NCI-H1092 treated with DMSO at 0.1 percent for 48 hours (cell line): ENCODE measurements at places on chromosomes 7 and 10.

- no peak for DNase-seq
These were observed 66.5 kb upstream of the RSBN1L start for GRCh38 chr7:77629797-77630196.

GRCh38 chr7:38105874-38106483 lies 72.1 kb upstream of the STARD3NL start:
- peak; percentile 64 for DNase-seq

GRCh38 chr7:151274396-151274795 lies 25.9 kb upstream of the SMARCD3 start:
- DNase-seq, result no peak

GRCh38 chr10:44334621-44335184 lies 50.2 kb downstream of the CXCL12 start:
- no peak for DNase-seq

GRCh38 chr10:112356686-112357085 lies 17.2 kb upstream of the ACSL5 start:
- DNase-seq, result no peak

DNA sequence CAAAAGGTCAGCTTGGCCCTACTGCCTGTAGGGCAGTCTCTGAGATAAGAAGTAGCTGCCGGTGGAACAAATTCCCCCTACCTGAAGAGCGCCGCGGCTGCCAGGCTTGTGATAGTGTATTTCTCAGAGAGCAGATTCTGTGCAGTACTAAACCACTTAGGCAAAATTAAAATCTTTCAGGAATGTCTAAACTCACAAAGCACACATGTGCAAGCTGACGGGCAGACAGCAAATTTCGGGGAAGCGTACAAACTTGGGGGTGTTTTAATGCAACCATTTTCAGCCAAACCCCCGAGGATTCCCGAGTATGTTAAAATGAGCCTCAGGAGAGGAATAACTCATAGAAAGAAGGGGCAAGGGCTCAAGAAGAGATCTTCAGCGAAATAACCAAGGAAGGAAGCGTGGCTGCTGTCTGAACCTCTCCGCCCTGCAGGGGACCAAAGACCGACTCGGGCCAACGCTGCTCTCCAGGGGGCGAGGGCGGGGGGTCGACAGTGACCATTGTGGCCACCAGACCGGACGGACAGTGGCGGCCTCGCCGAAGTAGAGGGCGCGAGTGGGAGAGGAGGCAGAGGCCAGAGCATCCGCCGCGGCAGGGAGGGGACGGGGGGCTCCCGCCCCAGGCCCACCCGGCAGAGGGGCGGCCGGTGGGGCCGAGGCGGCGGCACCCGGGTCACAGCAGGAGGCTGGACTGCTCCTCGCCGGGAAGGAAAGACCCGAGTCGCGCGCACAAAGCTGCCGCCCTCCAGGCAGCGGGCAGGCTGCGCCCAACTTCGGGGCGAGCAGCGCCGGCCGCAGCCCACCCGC lies 819 bp downstream of the HYCC1 start:
- DNase-seq, result peak; percentile 59

DNA sequence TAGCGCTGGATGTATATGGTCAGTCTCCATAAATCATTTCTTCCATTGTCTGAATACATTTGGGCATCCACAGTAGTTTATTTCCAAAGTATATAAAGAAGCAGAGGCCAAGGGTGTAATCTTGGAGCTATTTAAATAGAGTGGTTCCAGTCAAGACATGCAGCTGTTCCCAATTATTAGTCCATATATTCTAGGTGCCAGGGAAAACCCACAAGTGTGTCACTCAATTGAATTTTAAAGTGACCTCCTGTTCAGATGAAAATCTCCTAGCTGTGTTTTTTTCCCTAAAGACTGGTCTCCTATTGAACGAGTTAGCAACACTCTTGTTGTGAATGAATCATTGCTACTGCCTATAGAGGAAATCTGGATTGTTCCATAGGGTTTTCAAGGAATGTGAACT lies 260.2 kb upstream of the BMPER start:
- no peak for DNase-seq

GRCh38 chr10:72001033-72001395 lies 36.8 kb downstream of the CHST3 start:
- no peak for DNase-seq

- DNase-seq, result no peak
These were observed 365.6 kb downstream of the WDR11 start for GRCh38 chr10:121216721-121217181.

GRCh38 chr10:33993917-33994316 lies 659.5 kb upstream of the NRP1 start:
- no peak for DNase-seq

DNA sequence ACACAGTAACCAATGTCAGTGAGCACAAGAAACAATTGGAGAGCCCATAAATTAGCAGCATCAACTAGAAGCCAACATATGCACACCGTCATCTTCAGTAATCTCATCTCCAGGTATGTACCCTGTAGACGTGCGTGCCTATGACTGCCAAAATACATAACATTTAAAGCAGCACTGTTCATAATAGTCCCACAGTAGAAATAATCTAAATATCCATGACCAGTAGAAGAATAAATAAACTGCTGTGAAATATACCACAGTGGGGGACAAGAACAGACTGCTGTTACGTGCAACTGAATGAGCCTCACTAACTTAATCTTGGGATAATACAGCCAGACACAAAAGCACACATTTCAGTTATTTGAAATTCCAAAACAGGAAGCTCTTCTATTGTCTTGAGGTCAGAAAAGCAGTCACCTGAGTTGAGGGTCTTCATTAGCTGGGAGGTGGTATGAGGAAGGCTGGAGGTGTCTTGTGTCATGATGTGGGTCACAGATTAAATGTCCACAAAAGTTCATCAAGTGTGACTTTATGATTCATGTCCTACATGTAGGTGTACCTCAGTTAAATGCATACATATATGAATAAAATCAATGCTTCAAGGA lies 454.2 kb upstream of the AKR1E2 start:
- DNase-seq, result no peak

DNA sequence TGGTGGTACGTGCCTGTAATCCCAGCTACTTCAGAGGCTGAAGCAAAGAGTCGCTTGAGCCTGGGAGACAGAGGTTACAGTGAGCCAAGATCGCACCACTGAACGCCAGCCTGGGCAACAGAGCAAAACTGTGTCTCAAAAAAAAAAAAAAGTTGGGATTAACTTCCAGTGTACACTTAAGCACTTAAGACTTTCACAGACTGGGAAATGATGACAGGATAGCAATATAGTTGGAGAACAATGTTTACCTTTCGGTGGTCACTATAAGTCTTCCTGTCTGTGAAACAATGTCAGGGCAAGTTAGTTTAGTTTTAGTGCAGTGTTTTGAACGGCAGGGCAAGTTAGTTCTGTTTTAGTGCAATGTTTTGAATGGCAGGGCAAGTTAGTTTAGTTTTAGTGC lies 130.2 kb downstream of the TPST1 start:
- DNase-seq, result no peak

DNA sequence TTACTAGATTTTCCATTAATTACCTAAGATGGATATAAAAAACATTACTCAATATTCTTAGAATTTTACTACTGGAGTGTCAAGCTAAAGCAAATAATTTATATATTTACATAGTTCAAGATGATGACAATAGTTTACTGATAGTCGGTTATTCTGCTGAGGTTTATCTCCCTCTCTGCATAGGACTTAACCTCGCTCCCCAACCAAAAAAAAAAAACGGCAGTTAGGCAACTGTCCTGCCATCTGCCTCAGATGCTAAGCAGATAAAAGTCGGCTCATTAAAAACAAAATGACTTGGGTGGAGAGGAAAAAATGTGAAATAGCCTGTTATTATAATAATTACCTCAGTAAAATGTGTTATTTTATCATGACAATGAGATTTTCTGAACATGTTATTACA lies 14.0 kb upstream of the ITGB8 start:
- DNase-seq, result no peak

DNA sequence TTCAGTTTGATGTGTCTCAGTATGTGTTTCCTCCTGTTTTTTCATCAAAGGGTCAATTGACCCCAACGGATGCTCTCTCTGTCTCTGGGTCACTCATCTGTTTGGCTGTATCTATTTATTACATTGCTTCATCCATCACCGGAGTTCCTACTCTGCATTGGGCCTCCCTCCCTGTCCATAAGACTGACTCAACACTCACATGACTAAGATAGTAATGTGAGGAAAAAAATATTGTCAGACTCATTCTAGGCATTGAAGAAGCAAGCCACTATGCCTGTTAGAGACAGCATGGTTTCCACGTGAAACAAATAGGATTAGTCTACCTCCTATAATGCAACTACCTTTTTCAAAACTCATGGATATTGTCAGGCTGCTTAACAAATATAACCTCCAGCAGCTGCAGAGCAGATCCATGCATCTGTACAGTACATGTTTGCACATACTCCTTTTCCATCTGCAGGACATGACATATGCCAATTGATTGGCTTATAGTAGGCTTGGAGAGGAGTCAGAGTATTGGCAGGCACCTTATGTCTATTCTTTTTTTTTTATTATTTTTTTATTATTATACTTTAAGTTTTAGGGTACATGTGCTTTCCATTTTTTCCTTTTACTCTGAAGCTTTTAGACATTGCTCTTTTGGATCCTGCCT lies 275.2 kb downstream of the LRRTM3 start:
- no peak for DNase-seq

DNA sequence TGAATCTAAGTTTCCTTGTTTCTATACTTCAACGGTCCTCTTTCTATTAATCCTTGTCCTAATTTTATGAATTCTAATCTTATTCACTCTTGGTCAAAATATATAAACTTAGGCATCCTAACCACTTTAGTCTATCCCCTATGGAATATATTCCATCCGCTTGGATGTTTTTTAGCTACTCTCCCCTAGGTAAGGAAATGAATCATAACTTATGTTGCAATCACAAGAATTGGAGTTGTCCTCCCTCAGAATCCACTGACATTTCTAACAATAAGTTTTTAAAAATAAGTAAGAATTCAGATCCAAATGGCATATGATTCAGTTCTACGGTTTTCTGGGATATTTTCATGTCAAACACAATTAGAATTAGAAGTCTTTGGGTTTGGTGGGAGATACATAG lies 1081.6 kb downstream of the SORCS1 start:
- no peak for DNase-seq

GRCh38 chr7:7104971-7105370 lies 77.4 kb upstream of the C1GALT1 start:
- no peak for DNase-seq

DNA sequence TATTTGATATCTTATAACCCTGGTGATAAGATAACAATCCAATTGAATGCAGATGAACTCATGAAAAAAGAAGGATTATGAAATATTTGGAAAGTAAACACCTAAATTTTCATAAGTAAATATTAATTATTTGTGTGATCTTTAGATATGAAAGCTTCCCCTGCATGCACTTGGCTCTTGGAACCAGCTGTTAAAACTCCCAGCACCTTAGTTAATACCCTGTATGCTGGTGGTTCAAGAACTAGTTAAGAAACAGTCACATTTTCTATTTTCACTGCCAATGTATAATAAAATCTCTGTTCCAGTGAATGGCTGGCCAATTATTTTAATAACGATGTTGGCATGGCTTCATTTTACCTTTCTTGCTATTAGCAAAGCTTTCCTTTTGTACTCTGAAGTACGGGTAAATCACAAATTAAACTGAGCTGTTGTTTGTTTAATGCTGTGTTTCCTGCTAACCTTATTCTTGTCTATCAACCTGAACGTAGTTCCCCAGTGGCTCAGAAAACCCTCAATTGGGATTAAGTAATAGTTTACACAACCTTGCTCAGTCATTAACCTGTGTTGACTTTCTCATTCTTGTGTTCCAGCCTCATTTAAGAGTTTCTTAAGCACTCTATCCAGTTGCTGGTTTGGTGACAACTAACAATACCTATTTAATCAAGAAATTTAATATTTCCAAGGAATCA lies 38.9 kb downstream of the MET start:
- DNase-seq, result peak; percentile 93

DNA sequence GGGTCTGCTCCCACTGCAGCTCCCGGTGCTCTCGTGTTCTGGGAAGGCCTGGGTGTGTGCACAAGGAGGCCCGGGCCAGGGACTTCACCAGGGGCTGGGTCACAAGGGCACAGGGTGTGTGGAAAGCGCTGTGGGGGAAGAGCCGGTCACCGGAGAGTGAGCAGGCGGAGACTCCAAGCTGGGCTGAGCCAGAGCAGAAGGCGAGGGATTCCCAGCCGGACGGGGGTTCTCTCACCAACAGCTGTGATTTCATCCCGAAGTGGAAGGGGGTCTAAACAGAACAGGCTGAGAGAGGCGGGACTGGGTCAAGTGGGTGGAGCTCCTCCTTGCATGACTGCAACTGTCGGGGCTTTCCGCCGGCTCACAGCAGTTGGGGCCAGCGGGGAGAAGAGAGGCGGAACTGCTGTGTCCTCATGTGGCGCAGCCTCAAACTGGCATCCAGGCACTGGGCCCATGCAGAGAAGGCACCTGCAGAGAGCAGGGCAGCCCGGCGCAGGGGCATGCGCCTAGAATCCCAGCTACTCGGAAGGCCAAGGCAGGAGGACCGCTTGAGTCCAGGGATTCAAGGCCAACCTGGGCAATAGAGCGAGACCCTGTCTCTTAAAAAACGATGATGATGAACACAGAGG lies 7.6 kb upstream of the ORAI2 start:
- no peak for DNase-seq

DNA sequence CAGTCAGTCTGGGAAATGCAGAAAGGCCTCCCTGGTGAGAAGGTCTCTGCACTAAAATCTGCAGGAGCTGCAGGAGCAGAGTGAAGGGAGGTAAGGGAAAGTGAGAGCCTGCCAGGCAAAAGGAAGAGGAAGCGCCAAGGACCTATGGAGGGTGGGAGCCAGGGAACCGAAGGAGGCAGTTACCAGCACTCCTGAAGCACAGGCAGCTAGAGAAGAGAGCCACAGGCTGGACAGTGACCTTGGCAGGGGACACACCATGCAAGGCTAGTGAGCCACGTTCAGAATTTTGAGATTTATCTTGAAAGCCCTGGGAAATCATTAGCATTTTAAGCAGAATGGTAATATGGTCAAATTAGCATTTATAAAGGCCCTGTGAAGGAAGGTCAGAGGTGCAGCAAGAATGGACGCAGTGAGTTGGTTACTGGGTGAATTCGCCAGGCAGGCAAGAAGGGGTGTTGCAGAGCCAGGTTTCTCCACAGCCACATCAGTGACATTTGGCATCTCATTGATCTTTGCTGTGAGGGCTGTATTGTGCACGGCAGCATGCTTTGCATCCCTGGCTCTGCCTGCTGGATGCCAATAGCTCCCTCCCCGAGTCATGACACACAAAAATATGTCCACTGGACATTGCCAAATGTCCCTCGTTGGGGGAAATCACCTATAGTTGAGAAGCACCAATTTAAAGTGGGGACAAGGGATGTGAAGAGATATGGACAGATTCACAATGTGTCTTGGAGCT lies 54.7 kb upstream of the LANCL2 start:
- no peak for DNase-seq

DNA sequence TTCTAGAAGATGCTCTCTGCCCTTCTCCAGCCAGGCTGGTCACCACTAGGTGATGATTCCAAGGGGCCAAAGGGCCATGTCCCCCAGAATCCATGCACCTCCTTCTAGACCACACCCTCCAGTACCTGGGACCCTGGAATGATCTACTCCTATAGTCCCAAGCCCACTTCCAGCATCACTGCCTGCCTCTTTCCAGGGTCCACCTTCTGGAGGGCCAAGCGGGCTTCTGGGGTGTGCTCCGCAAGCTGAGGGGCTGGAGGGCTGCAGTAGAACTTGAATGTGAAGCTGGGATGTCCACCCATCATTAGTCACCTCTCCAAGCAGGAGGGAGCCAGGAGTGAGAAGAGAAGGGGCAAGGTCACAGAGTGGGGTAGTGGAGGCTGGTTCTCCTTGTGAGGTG lies 234.4 kb upstream of the MYO3A start:
- DNase-seq, result no peak
